NCI-H446 treated with DMSO at 0.1 percent for 48 hours (cell line): ENCODE measurements at places on chromosomes 6 and 20.

DNA sequence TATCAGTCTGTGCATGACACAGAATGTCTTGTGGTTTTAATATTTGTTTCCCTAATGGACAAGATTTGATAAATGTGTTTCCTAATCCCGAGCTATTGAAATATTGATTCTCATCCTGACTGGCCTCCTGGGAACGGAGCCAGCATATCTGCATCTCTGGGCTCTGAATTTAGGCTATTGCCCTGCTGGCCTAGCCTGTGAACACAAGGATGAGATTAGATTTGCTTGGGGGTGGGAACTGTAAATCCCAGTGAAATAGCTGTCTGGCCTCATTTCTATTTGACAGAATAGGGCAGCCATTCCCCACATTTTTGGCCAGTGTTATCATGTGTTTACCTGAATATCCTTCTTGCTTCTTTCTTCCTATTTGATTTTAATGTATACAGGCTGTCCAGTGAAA, 198.4 kb upstream of the SOX4 start:
- DNase-seq, result no peak

DNA sequence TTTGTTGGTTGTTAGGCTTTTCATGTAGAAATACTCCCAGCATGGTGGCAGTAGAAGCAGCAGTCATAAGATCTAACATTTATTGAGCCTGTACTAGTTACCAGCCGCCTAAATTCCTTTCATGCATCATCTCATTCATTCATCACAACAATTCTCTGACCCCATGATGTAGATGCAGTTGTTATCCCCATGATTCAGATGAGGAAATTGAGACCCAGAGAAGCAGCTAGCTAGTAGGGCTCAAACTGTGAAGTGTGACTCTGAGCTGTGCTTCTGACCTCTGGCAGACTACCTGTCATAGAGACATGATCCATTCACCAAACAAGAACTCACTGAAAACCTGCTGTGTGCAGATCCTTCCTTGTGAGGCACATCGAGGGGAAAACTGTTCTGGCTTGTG, 16.9 kb downstream of the RREB1 start:
- no peak for DNase-seq

DNA sequence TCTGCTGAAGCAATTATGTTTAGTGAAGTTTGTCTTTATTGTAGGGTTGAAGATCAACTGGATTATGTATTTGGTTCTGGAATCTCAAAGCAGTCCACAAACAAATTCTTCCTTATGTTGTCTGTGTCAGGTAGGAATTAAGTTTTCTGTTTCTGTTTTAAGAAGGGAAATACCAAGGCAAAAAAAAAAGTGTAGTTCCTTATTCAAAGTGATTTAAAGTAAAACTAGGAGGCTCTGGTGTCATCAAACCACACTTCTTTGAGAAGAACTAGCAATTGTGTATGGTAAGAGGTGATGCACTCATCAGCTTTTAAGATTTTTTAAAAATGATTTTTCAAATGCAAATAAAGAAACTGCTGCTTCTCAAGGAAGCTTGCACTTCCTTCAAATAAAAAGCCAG, 1.9 kb downstream of the FAM135A start:
- no peak for DNase-seq

GRCh38 chr20:14859627-14860026, 522.2 kb upstream of the FLRT3 start:
- DNase-seq, result no peak

GRCh38 chr20:32477594-32478512, 107.3 kb downstream of the NOL4L start:
- DNase-seq, result no peak

DNA sequence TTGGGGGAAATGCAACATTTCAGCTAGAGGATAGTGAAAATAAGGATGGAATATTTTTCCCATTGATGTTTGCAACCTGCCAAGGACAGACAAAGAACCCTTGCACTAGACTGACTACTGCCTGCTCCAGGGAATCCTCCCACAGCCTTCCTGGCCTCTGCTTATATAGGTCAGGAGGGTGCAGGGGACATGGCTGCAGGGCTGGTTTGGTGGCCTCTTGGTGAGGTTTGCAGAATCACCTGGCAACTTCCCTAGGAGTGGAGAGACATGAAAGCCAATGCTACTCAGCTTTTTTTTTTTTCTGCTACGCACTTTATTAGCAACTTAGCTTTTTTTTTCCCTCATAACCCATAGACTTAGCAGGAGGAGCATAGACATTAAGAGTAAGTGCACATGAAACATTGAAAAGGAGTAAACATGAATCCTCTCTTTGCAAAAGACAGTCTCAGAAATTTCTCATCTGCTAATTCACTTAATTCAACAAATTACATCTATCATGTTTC, 39.8 kb upstream of the CDYL start:
- DNase-seq, result no peak

DNA sequence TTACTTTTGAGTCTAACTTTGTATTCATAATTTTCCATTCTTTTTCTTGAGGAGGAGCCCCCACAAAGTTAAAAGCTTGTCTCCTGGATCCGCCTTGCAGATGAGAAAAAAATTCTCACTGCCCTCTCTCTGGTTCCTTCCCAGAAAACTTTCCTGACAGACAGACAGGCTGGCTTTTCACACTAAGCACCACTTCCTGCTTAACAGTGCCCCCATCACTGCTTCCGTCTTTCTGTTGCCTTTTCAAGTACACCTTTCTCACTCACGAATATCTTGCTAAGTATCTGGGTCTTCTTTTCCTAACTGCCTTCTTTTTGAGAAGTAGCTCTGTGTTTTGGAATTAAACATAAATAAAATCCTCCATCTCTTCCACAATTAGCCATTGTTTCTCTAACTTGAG, 19.8 kb upstream of the LMBRD1 start:
- no peak for DNase-seq

DNA sequence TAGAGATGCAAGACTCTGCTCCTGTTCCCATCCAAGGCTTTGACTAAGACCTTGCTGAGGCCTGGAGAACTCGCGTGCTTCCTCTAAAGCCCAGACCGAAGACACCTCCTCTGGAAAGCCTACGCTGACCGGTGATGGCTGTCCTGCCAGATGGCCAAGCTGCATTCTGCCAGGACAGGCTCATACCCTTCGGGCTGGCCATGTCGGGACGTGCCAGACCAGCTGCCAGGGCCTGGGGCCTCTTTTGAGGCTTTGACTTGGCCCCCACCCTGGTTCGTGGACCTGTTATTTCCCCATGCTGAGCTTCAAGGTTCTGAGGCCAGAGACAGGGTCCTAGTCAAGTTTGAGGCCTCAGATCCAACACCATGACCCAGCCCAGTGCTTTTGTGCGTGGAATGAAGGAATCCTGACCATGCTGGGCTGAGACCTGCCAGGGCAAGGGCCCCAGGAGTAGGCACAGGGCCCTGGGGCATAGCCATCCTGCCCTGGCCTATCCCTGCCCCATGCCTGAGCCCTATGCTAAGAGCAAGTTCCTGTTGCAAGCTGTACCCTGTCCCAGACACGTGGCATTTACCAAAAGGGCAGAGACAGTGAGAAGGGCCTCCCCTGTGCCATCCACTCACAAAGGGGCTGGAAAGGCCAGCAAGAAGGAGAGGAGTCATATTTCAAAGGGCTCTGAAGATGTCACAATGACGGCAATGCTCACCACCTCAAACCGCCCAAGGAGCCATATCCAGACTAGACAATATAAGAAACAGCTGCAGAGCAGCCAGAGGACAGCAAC, 42.8 kb downstream of the MRPL14 start:
- DNase-seq, result no peak

- DNase-seq, result no peak
These were observed 7.8 kb downstream of the MAVS start for GRCh38 chr20:3854462-3854871.

DNA sequence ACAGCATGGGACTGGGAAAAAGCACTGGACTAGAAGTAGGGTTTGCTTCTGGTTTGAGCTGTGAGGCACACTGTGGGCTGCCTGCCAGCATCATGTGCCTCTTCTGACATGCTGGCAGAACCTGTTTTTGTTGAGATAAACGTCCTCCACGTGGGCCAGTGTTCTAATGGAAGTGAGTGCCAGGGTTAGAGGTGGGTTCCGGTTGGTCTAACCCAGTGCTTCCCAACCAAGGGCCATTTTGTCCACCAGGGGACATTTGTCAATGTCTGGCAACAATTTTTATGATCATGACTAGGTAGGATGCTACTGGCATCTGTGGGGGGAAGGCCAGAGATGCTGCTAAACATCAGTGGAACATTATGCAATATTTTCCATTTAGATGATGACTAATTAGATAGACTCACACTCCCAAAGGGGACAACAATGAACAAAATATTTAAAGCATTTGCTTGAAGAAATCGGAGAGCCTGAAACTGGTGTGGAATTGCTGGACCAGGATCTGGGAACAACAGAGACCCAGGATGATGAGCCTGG, 7.8 kb upstream of the APMAP start:
- DNase-seq, result no peak

- DNase-seq, result no peak
These were observed 61.7 kb downstream of the CD40 start for GRCh38 chr20:46179862-46180261.

DNA sequence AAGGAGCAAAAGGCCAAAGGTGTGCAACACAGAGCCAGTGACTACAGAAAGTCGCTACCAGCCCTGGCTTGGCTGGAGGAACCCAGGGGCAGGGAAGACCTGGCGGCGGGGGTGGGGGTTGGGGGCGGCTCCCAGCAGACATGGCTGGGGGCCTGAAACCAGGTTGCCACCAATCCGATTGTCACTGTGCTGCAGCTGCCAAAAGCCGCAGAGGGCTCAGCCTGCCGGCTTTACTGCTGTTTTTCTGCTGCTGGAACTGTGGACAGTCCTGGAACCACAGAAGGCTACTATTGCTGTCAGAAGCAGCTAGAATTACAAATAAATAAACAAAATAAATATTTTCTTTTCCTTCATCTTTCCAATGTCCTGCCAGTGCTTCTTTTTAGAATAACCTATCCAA, 25.7 kb upstream of the OGFRL1 start:
- no peak for DNase-seq
